ENCODE measurements at places on chromosomes 11 and 22. TPM values are rescaled to one million over a fixed set of nuclear protein-coding genes. Genes with fewer than 3 reads are reported as not detected.

MAJIN gene
- polyA plus RNA-seq, result 0.80 TPM

ACER3 gene
- 5.9 TPM for polyA plus RNA-seq

TP53AIP1 gene
- 5.3 TPM for polyA plus RNA-seq

CD81 gene
- polyA plus RNA-seq, result 827 TPM

SCN2B gene
- 0.54 TPM for polyA plus RNA-seq

VSTM5 gene
- polyA plus RNA-seq, result 1.8 TPM

RHOD gene
- 50.2 TPM for polyA plus RNA-seq

MAPK8IP1 gene
- polyA plus RNA-seq, result 24.8 TPM

CD248 gene
- 14.8 TPM for polyA plus RNA-seq

DBX1 gene
- polyA plus RNA-seq, result not detected

ELMOD1 gene
- polyA plus RNA-seq, result 2.6 TPM

MAPK12 gene
- polyA plus RNA-seq, result 13.4 TPM

OR4C16 gene
- polyA plus RNA-seq, result not detected

OSBPL5 gene
- 8.5 TPM for polyA plus RNA-seq

GRAP2 gene
- polyA plus RNA-seq, result 0.73 TPM

GRCh38 chr22:36075724-36076123 lies 47.1 kb upstream of the RBFOX2 start:
- DNase-seq, result no peak

DNA sequence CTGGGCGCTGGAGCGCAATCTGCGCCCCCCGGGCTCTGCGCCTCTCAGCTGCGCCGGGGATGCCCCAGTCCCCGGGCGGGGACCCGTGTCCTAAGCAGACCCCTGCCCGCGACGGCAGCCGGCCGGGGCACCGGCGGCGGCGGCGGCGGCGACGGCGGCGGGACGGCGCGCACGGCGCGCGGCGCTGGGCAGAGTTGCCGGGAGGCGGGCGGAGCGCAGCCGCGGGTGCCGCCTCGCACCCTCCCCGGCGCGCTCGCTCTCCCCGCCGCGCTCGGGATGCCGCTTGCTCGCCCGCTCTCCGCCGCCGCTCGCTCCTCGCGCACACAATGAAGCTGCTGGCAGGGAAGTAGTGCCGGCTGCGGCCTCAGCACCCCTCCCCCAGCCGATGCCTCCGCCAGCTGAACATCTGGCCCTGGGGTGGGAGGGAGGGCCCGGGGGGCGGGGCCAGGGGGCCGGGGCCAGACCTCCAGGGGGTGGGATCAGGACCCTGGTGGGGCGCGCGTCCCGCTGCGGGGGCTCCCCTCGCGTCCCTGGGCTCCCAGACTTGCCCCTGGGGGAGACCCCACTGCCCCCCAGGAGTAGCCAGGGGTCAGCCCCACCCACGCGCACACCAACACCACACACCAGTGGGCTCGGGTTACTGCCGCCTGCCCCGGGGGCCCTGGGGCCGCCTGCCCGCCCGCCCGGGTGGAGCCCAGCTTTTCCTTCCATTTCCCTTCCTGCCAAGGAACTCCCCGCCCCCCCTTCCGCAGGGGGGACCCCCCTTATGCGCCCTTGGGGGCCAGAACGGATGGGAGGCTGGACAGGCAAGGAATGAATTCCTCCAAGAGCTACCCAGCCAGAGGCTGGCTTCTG lies at the start of gene RCOR2:
Gene RCOR2, minus strand, starts transcription at position 328 of the 855 bp plus-strand sequence. CDS start 708 bp downstream, outside the sequence.
- peak; percentile 91 for DNase-seq

DNA sequence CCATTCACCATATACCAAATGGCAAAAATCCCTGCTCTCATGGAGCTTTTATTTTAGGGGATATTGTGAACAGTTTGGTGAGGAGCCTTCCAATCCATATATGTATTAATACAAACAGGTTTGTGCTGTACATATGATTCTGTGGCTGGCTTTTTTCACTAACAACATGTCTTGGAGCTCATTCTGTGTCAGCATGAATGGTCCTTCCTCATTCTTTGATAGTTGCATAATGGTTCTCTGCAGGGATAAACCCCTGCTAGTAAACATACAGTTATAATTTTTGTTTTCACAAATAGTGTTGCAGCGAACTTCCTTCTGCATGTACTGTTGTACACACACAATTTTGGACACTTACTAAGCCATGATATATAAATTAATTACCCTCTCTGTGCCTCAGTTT lies 8.3 kb downstream of the PRR5L start:
- DNase-seq, result no peak

GRCh38 chr11:36628765-36629244 lies 30.8 kb upstream of the RAG2 start:
- peak; percentile 36 for DNase-seq

GRCh38 chr11:102493524-102493923 lies 37.0 kb downstream of the MMP7 start:
- DNase-seq, result no peak

DNA sequence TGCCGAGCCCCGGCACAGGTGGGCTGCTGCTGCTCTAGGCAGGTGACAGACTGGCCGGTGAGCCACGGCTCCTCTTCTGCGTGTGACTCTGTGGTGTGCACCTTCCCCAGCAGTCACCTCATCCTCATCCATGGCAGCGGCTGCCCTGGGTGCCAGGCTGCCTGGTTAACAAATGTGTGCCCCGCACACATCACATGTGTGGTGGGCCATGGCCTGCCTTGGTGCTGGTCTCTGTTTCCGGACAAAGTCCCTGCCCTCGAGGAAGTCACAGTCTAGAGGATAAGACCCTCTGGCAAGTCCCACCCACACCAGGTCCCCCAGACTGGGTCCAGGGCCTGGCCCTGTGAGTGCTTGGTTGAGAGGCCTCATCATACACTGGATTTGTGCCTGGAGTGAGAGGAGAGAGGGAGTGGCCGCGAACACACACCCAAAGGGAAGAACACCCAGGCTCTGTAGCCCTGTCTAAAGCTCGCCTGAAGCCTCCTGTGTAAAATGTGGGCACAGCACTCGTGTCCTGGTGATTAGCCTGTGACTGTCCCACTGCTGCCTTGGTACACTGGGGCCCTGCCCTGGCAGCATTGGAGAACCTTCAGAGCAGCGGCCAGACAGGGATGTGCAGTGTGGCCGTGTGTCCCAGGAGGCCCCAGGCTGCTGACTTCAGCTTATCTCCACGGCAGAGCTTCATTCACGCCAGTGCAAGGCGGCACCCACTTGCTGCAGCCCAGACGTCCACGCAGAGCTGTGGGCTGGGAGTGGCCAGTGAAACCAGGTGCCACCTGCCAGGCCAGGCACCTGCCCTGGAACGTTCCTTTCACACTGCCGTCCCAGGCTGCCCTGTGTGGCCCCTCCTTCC lies 269.9 kb downstream of the TBC1D22A start:
- peak; percentile 73 for DNase-seq

GRCh38 chr11:100220801-100221200 lies 466.3 kb upstream of the ARHGAP42 start:
- no peak for DNase-seq

DNA sequence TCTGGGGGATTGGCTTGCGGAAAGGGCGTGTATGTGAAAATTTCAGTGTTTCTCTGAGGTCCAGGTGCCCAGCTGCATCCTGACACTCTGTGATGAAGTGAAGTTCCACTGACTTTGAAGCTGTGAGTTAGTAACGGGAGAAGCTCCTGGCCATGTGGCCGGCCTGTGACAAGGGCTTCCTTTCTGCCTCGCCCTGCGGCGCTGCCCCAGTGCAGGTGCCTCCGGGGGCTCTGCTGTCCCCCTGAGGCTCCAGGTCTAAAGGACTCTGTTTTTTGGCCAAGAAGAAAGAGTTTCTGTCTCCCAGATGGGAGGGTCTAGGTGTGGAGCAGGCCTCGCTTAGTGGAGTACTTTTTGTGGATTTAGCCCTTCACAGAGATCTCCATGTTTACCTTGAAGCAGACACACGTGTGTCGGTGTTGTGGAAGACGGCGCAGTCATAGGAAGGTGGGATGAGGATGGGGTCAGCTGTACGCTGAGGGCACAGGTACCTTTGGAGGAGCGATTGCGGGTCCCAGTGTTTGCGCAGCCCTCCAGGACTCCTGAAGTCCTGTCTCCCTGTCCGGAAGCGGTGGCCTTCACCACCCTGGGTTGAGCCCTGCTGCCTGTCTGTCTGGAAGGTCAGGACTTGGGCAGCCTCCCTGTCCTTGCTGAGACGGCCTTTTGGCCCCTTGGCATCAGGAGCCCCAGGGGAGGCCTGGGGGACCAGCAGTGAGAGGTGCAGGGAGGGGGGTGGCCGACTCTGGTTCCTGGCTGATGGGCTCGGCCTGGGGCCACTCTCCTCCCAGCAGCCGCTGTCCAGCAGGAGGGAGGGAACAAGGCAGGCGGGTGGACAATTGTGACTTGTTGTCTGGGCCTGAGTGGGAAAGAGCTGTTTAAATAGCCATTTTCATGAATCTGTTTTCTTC lies 1249.3 kb downstream of the BRD1 start:
- no peak for DNase-seq

DNA sequence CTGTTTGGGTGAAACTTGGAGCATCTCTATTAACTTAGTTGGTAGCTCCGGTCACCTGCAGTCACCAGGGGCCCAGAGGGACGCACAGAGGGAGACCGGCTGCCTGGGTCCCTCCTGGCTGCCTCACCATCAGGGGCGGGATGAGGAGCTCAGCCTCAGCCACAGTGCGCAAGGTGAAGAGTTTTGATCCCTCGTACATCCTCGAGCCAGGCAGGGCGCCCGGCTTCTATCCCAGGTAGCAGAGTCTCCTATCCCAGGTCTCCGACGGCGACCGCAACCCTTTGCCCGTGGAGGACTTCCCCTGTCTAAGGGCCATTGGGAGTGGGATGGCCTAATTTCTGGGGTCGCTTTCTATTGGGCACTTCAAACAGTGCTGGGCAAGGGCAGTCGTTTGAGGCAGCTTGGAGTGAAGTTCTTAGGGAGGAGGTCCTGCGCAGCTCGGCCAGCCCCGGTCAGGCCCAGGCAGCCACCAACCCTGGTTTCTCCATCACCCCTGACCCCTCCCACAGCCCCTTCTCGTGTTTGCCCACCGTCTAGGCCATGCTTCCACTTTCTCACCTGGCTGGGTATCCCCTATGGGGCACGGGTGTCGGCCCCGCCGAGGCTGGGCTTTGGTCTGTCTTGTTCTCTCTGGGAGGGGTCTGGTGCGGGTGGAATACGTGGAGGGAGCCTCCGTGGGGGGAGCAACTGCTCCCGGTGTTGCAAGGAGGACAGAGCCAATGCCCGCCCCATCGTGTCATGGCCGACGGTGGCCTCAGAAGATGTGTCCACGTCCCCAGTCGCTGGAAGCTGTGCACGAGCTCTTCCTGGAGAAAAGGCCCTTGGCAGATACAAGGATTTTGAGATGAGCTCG lies 3.6 kb upstream of the MRGPRG start:
- peak; percentile 45 for DNase-seq

- no peak for DNase-seq
Measured at GRCh38 chr11:12026331-12027211, 18.1 kb upstream of the DKK3 start.

DNA sequence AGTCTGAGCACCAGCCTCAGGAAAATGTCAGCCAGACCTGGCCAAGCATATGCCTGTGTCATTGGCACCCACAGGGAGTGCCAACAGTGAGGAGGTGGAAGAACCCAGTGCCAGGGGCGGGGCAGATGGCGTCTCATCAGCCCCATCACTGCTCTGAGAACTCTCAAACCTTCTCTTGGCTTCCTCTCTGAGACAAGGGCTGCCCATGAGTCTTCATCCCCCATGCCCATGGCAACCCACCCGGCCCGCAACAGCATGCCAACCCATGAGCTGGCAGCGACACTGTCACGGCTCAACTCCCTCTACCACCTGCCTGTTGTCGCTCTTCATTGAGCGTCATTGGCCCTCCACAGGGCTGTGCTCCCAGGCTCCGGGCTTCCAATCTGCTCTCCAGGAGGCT lies 340.5 kb downstream of the BUD13 start:
- no peak for DNase-seq

DNA sequence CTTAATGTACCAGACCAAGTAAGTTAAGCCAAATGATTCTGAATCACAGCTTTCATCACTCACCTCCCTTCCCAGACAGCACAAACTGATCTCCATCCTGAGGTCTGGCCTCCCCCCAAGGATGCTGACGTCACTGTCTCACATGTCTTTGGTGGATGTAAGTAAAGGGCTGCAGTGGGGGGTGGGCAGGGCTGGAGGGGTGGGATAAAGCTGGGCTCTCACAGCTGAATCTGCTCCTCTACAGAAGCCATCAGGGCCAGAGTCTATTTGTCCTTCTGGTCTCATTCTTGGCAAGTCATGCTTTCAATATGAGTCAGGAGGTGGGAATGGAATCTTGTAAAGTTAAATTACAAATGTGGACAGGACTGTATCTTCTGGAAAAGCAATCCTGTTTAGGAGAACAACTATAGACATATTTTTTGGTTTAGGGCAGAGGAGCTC lies 32.7 kb downstream of the P4HA3 start:
- DNase-seq, result no peak

DNA sequence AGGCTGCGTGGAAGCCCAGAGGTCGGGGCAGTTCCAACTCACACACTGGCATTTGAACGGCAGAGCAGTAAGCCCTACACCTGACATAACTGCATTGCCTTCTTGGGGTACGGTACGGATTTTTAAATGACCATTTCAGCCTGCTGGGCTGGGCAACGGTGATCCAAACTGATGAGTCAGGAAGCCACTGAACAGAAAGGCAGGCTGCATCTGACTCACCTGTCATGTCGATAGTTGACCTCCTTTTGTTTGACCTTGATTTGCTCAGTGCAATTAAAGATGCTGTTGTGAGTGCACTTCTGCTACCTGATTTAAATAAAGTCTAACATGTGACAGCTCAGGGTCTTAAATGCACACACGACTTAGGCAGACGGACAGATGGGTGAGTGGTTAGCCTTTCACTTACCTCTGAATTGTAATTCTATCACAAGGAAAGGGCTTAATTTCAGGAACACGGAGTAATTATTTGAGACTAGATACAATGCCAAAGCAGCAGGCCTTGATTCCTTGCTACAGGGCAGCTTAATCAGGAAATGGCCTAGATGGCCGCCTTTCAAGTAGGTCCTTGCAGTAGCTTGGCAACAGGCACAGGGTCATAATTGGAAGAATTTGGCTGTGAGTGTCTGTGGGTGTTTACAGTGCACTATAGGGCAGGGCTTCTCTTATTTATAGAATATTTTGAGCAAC lies 52.2 kb downstream of the BMAL1 start:
- DNase-seq, result no peak

GRCh38 chr11:27968461-27968860 lies 139.5 kb downstream of the KIF18A start:
- DNase-seq, result no peak

DNA sequence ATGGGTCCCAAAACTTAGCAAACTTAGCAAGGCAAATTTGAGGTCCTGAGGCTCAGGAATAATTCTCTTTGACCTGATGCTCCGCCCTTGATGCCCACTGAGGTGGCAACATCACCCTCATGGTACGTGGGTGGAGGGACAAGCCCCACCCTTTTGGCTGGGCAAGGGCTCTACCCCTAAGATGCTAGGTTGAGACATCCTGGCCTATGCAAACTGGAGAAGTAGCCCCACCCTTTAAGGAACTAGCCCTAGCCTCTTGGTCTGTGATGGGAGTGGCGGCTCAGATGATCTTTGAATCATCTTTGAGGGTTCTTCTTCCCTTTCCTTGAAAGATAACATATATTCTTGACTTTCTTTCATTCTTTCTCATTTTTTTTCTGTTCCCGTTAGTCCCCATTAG lies 32.9 kb downstream of the CABIN1 start:
- DNase-seq, result no peak

DNA sequence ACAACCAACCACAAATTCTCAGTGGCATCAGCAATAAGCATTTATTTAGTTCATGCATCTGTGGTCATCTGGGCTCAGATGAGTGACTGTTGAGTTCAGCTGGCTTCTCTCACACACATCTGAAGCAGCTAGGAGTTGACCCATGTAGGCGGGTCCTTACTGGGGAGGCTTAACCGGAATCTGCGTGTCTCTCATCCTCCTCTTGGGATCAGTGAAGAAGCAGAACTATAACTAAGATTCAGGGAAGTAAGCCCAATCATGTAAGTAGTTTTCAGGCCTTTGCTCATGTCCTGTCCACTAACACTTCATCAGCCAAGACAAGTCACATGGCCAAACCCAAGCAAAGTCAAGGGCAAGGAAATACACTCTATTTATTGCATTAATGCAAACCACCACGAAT lies 236.2 kb downstream of the C11orf87 start:
- DNase-seq, result no peak

Data from kidney (tissue), 22 donors.